ENCODE measurements at places on chromosomes 5 and 9. TPM values are rescaled to one million over a fixed set of nuclear protein-coding genes. Genes with fewer than 3 reads are reported as not detected.

DNA sequence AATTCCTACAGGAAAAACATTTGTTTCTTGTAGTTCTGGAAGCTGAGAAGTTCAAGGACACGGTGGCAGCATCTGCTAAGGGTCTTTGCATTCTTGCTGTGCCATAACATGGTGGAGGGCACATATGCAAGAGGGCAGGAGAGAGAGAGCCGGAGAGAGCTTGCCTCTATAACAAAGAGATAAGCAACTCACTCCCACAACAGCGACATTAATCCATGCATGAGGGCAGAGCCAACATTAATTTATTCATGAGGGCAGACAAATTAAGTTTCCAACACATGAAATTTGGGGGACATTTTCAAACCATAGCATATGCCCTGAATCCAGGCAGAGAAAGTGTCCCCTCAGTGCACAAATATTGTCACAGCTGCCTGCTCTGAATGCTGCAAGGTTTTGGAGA, 4.4 kb upstream of the GTF3C5 start:
- no peak for DNase-seq

DNA sequence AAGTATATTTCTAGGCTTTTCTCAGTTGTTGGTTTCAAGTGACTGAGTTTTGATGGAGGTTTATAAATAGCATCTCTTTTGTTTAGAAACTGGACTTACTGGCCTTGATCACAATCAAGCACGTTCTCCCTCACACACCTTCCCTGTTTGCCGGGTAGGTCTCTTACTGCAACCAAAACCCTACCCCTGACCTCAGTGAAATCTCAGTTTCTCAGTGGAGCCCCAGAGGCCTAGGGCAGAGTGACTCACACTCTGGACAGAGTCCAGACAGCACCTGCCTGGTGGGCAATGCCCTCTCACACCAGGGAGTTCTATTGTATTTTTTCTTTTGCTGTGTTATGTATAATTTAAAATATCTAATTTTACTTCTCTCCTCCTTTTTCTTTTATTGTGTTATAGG, 48.4 kb upstream of the EPB41L4B start:
- DNase-seq: no peak

- DNase-seq: no peak
Observed at GRCh38 chr5:53416144-53416738, 64.2 kb upstream of the FST start.

Gene IL7R
- 10.8 TPM for total RNA-seq

Gene PCSK1
- total RNA-seq: 0.48 TPM

DNA sequence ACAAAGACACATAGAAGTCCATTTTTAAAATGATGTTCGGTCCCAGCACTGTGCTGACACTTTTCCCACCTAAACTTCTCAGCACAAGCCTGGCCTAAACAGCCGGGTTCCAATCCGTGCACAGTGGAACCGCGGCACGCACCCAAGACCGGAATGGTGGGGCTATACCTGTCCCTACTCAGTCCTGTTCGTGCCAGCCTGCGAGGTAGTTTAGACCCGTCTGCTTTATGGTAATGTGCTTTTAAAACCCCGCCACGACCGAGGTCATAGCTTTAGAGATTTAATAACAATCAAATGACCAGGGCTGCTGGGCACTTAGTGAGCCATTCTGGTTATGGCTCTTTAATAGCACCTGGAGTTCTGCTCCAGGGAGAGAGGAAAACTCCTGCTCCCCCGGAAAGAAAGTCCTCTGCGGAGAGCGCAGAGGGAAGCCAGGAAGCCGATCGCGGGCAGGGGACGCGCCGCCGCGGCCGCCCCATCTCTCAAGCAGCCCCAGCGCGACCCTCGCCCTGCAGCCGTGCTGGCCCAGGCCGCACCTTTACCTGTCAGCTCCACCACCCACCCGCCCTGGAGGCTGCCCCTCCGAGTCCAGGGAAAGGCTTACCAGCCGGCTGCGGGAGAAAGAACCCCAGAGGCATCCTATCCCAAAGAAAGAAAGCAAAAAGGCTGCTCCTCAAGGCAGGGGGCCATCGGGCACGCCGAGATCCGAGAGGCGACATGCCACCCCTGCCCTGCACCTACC, 511 bp downstream of the ARL15 start:
- DNase-seq: no peak

Gene IFNA2
- total RNA-seq: not detected

Gene TTLL11
- 6.6 TPM for total RNA-seq

Gene PFN3
- not detected for total RNA-seq

Gene ADAMTSL1
- total RNA-seq: 12.6 TPM

Gene TNFSF8
- not detected for total RNA-seq

Measured in astrocyte (in vitro differentiated cells and primary cell).